ENCODE measurements at places on chromosomes 13 and 19.

DNA sequence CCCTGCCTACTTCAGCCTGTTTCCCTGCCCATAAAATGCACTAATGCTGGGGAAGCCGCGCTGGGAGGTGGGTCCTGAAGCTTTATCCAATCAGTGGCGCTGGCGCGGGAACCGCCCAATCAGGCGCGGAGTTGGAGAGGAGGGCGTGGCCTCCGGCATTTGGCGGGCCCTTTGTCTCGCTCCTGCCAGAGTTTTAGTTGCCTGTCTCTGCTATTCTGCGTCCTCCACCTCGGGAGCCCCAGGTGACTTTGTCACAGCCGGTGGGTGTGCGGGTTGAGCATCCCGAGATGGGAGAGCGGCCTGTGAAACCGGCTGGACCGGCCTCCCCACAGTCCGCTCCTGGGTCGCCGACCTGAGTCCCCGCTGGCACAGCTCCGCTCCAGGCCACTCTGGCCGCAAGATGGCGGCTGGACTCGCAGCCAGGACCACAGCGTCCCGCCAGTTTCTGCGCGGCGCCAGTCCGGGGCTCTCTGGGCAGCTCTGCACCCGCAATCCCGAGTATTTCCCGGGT is 30.7 kb upstream of the ZNF429 start:
- DNase-seq: no peak

DNA sequence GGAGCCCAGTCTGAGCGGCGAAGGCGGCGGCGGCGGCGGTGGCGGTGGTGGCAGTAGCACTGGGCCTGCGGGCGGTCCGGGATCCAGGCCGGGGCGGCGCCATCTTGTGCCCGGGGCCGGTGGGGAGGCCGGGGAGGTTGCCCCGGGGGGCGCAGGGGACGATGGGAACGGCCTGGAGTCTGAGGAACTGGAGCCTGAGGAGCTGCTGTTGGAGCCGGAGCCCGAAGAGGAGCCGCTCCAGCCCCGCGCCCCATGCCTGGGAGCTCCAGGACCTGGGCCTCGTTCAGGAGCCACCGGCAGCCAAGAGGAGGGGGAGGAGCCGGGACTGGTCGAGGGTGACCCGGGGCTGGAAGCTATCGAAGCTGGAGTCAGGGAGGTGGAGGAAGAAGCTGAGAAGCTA is 11.6 kb downstream of the ZNF28 start:
- no peak for DNase-seq

DNA sequence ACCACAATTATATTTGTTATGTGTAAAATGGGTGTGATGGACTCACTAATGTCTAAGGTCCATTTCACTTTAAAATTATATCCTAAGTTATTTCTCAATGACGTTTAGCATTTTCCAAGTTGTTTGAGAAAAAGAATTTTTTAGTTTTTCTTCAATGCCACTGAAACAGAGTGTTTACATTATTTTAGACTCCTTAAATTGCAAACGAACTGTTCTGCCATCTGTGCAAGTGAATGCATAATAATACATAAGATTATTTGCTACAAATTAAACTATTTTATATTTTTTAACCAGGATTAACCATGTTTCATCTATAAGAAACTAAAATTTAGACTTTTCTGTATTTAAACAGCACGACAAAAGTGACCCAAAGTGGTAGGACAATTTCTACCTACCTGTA is 425.4 kb downstream of the NDFIP2 start:
- DNase-seq: no peak

DNA sequence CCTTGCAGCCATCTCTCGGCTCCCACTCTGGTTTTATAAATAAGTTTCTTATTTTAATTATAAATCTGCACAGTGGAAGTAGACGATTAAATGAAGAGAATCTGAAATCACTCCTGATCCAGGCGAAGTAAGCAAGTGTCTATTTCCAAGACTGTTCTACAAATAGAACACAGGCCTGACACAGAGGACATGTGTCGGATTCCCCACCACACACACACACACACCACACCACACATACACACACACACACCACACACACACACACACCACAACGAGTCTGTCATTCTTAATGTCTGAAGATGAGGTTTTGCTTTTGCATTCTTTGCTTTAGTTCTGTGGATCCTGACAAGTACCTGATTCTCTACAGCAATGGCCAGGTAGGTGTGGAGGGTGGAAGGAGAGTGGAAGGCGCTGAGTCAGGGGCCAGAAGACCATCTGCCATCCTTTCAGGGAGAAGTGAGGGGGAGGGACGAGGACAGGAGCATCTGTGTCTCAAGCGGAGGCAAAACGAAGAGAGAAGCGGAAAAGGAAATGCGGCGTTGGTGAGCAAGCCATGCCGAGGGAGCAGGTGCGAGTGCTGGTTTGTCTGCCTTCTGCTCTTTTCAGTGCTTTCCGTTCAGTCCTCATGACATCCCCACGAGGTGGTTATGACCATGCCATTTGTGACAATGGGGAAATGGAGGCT is 110.2 kb downstream of the TEX26 start:
- no peak for DNase-seq

DNA sequence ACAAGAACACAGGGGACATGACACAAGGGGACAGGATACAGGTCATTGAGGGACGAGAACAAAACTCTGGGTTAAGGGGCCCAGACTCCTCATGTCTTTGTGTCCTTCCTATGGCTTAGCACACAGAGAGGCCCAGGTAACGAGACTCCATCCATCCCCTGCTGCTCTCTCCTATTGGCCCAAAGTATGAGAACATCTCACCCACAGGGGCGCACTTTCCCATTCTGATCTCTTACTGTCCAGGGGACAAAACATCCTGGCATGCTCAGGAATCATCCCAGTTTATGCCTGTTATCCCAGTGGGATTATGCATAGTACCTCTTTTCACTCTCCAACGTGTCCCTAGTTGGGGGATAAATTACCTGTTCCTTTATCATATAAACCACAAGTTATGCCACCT is 19.2 kb downstream of the C13orf42 start:
- DNase-seq: no peak

DNA sequence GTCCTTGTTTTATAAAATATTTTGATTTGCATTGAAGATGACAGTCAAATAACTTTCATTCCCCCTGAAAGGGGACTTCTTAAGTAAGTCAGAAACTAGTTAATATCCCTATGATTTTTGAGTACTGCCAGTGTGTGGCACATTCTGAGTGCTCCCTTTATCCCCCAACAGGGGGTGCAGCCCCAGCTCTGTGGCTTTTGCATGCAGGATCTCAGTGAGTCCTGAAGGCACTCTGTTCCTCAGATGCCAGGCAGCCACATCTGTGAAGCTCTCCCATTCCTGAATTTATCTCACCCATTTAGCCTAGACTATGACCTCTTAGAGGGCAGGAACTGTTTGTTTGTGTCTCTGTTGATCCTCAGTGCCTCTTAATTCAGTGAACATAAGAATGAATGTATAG is 123.1 kb downstream of the CDK8 start:
- no peak for DNase-seq

DNA sequence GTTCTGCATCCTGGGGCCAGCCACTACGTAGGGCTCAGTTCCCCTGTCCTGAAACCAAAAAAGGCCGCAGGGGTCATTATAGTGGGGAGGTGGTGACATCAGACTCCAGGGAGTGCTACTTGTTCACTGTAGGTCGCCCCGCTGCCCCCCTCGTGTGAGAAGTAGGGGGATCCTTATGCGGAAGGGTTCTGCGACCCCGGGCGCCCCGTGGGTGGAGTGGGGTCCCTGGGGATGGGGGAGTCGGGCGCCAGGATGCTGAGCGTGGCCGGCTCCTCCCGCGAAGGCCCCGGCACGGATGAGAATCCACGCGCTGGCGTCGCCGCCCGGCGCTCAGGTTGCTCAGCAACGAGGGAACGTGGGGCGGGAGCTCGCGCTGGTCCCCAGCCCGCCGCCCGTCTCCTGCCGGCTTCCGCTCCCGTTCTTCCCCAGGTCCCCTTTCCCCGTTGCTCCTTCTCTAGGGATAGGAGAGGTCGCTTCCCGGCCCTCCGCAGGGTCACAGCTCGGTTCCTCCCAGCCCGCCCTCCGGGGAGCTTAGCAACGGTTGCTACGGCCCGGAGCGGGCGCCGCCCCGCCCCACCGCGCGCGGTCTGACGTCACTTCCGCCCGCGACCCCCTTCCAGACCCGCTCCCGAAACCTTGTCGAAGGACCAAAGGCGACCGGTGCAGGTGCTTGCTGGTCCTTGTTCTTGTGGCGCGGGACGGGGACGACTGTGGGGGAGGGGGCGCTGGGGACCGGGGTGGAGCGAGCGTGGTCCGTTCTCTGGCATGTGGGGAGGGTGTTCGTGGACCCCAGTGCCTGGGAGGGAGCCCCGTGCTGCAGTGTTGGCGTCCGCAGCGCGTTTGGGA is at the start of gene NAT14:
Gene NAT14 (plus strand): TSS at position 596 of the 846 bp plus-strand sequence. CDS start 521 bp downstream, outside the sequence.
- DNase-seq: no peak

DNA sequence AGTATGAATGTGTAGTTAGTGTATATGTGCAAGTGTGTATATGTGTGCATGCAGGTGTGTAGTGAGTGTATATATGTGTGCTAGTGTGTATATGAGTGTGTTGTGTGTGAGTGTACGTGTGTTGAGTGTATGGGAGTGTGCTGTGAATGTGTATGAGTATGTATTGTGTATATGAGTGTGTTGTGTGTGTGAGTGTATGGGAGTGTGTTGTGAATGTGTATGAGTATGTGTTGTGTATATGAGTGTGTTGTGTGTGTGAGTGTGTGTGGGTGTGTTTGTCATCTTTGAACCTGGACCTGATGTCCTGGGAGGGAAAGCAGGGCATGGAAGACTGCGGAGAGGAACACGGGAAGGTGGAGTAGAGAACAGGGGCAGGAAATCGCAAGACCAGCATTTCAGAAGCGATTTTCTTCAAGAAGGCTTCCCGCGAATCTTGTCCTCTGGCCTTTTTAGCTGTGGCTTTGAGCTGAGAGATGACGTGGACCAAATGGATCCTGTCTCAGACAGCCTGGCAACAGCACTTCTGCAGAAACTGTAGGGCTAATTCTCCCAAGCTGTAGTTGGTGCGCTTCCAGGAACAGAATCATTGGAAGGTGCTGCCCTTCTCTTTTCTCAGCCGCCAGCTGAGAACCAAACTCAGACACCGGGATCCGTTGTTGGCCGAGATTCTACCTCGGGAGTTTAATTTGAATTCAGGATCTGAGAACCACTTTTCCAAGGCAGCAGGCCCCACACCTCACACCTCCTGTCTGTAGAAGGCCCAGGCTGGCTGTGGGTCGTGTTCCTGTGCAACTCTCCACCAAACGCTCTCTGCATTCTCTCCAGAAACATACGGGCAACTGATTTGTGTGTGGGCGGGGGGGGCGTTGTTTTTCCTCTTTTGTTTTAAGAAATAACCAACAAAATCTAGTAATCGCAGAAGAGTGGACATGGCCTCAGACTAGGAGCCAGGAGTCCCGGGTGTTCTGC is 94.7 kb upstream of the RAP2A start:
- no peak for DNase-seq

DNA sequence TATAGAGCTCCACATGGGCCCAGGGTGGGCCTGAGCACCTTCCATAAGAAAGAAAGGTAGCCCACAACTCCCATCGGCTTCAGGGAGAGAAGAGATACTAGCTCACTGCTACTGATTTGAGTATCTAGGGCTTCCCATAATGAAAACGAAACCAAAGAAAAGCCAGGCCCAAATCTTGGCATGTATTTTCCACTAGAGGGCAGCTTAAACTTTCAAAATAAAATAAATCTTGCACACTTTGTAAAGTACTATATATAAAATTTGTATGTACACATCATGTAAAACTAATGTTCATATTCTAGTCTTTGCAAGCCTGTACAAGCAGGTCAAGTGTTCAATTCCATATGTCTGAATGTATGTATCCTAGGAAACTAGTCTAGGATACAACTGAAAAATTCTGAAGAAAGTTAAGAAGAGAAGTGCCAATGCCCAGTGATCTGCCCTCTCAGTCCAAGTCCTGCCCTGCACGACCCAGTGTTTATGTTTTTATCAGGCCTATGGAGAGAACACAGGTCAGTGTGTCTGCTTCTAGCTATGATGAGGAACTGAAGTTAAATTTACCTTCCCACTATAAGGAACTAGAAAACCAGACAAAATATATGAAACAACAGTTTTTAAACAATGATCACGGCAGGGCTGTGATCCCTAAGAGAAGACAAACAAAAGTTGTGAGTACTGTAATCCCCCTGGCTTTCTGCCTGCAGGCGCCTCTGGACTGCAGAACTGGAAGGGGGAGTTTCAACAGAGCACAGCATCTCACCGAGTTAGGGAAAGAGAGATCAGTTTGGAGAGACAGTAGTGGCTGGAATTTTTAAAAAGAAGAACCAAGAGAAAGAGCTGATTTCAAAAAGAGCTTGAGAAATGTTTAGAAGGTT is 475.7 kb downstream of the UQCRFS1 start:
- DNase-seq: no peak

GRCh38 chr19:55091955-55092354 is 16.3 kb downstream of the EPS8L1 start:
- no peak for DNase-seq

- DNase-seq: no peak
Measured at GRCh38 chr19:35088131-35088913, 27.3 kb upstream of the FXYD3 start.

- no peak for DNase-seq
Measured at GRCh38 chr19:52665529-52665928, 27.4 kb upstream of the ZNF83 start.

DNA sequence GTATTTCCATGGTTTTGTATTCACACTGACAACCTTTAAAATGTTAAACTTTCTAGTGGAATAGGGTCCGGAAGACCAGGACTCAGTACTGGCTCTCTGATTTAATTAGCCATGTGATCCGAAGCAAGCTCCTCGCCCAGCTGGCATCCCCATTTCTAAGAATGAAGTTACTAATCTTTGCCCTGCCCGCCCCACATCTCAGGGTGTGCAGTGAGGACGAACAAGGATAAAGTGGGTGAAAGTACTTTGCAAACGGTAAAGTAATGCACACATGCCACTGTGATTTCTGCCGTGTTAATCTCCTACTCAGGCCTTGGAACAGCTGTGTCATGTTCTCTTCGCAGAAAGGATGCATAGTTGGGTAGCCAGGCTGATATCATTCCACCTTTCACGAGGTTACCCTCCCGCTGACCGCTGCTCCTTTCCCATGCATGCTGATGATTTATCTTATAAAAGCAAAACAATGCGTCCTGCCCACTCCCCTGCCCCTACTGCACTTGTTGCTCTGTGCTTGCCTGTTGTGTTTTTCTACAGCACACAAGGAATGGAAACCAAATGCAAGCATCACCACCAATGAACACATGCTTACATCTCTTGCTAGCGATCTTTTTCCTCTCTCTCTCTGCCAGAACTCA is 539.0 kb downstream of the EFNB2 start:
- DNase-seq: no peak

- DNase-seq: no peak
Measured at GRCh38 chr13:39955560-39955959, 300.1 kb downstream of the COG6 start.
